ENCODE measurements at places on chromosomes 16 and 17.

GRCh38 chr17:77733576-77734296 lies 224.8 kb upstream of the TNRC6C start:
- DNase-seq: no peak

- DNase-seq: no peak
Observed at GRCh38 chr17:75073618-75074047, 14.1 kb upstream of the SLC16A5 start.

DNA sequence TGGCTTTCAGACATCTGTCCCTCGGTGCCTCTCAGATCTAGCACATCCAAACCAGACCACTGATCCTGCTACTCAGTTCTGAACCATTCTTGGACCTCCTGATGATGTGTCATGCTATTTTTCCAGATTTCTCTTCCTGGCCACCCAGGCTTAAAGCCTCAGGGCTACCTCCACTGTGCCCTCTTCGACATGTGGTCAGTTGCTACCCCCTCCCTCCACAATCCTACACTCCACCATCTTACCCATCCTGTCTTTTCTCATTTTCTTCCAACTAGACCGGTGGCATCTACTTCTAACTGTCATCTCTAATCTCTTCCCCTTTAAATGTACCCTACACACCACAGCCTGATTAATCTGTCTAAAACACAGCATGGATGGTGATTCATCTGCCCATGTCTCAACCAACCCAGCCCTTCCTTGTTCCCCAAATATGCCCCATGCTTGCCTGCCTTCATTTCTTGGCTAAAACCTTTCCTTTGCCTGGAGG lies 478.6 kb downstream of the SLC39A11 start:
- no peak for DNase-seq

GRCh38 chr16:4212934-4213296 lies 29.0 kb downstream of the SRL start:
- no peak for DNase-seq

GRCh38 chr16:53913099-53913870 lies 209.3 kb downstream of the FTO start:
- DNase-seq: no peak

GRCh38 chr17:3798273-3799180 lies 2.5 kb downstream of the ITGAE start:
- peak; percentile 36 for DNase-seq

- DNase-seq: no peak
Observed at GRCh38 chr17:47728214-47728877, 4.7 kb upstream of the TBX21 start.

GRCh38 chr16:19008245-19009169 lies 24.8 kb downstream of the TMC7 start:
- no peak for DNase-seq

GRCh38 chr17:32926183-32926582 lies 1.8 kb upstream of the TMEM98 start:
- no peak for DNase-seq

- DNase-seq: no peak
Observed at GRCh38 chr16:46709469-46710005, 20.1 kb downstream of the ORC6 start.

GRCh38 chr17:74808714-74809430 lies 32.7 kb upstream of the NAT9 start:
- no peak for DNase-seq

- no peak for DNase-seq
Observed at GRCh38 chr17:17537311-17538099, 41.3 kb upstream of the RASD1 start.

DNA sequence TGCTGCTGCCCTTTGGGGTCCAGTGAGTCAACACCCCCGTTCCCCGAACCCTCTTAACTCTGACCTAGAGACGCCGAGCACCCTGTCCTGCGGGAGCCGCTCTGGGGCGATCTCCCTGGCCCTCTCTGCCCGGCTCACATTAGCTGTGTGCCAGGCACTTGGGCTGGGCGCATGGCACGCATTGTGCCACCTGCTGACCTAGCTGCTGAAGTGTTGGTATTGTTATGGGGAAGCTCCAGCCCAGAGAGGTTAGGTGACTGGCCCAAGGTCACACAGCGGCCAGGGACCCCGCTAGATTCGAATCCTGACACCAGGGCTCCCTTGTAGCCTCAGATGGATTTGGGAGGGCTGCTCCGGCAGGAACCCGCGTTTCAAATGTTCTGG lies 1.1 kb downstream of the HSD17B1 start:
- peak; percentile 37 for DNase-seq

- DNase-seq: no peak
Observed at GRCh38 chr17:1035546-1036170, 38.7 kb downstream of the TIMM22 start.

Data from CD4-positive, alpha-beta T cell treated with Interferon alpha-2 for 1 hour (primary cell).